Motor neuron (in vitro differentiated cells): ENCODE measurements at places on chromosomes 16 and 17. TPM values are rescaled to one million over a fixed set of nuclear protein-coding genes. Genes with fewer than 3 reads are reported as not detected.

GRCh38 chr17:5672815-5673430, 88.6 kb upstream of the NLRP1 start:
- no peak for ATAC-seq

- ATAC-seq: no peak
Observed at GRCh38 chr17:29049541-29050145, 6.7 kb downstream of the PIPOX start.

- ATAC-seq: no peak
Observed at GRCh38 chr17:19748807-19749193, 702 bp upstream of the ALDH3A1 start.

DNA sequence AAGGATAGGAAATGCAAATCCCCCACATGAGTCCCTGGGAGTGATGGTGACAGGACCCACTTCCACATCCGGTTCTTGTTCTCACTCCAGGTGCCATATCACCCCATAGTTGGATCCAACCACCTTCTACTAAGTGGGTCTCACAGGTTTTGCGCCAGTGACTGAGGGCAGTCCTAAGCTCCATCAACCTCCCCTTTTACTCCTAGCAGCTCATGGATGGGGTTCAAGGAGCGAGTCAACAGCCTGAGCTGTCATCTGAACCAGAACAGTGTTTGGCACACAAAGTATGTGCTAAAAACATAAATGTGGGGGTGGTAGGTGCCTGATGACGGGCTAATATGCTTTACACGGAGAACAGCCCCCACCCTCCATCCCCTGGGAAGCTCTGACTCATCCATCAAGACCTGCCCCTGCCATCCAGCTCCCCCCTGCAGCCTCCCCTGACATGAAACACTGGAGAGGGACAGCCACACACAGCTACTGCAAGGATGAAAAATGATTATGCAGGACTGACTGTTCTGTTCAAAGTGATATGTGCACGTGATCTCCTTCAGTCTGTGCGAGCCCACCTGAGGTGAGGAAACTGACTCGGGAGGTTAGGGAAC, 143.2 kb upstream of the CDH5 start:
- peak; percentile 87 for ATAC-seq

LRRC75A gene
- 4.8 and 5.2 TPM in 2 replicates for total RNA-seq

KRTAP1-1 gene
- total RNA-seq: not detected in 2 replicates

- no peak for ATAC-seq
Observed at GRCh38 chr17:19614900-19615299, 33.7 kb upstream of the ALDH3A2 start.
